Fibroblast of skin of right biceps (primary cell): ENCODE measurements at places on chromosomes 1 and 21.

GRCh38 chr1:16248007-16248436, 11.0 kb upstream of the CPLANE2 start:
- no peak for DNase-seq

GRCh38 chr1:193929374-193930033, 743.1 kb upstream of the B3GALT2 start:
- no peak for DNase-seq

- DNase-seq = no peak
Observed at GRCh38 chr1:18927082-18927653, 24.8 kb upstream of the ALDH4A1 start.

DNA sequence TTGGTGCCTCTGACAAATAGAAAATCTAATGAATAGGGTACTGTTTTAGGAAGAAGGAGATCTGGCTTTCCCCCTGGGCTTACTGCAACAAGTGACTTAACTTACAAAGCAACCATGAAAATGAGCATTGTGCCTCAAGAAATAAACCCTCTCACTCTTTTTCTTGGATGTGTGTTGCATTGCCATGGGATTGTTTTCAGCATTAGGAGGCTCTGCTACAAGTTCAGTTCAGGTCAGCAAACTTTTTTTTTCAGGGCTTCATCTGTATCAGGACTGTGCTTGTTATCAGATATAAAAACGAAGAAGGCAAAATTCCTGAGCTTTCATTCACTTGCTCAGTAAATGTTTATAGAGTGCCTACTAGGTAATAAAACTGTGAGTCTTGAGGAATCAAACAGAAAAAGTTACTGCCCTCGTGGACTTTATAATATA, 37.8 kb upstream of the DOCK7 start:
- no peak for DNase-seq

DNA sequence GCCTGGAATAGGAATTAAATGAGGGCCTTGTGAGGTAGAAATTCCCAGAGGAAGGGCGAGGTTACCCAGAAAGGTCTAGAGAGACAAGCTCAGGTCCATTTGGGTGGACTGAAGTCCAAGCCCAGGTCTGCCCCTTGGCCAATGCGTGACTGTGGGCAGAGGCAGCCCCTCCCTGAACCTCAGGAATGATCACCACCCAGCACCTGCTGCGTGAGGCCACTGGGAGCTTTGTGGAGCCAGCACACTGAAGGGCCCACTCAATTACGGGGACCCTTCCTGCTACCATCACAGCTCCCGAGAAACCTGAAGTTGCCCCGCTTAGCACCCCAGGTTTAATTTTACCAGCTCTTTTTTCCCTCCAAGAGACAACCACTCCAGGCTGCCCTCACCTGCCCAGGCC, 6.5 kb upstream of the MATN1 start:
- no peak for DNase-seq

GRCh38 chr1:159185121-159185520, 13.7 kb downstream of the CADM3 start:
- no peak for DNase-seq

DNA sequence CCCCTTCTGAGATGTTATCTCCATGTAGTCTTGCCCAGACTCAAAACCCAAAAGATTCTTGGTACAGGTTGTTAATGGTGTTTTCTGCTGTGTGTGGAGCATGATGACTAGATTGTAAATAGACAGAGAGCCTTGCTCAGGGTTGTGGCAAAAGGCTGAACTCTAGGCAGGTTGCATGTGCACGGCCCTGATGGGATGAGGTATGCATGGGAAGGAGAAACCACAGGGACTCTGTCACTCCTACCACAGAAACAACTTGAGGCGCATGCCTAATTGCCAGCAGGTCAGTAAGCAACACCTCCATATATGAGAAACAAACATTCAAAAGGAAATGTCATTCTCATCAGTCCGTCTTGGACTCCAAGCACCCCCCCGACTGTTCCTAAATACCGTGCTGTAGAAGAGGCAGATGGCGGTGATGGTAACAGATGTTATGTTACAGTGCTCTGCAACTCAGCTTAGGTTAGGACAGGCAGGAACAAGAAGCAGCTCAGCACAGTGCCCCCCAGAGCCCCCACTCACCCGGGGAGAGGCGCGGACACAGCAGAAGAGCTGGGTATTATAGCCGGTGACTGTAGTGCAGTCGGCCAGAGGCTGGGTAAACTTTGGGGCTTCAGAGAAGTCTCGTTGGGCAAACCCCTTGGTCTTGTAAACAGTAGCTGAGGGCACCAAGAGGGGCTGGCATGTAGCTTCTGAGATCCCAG, 10.9 kb downstream of the MYBPHL start:
- no peak for DNase-seq
